ENCODE measurements at places on chromosomes 1 and 21.

GRCh38 chr1:161849518-161849917, 83.4 kb downstream of the ATF6 start:
- DNase-seq: no peak

DNA sequence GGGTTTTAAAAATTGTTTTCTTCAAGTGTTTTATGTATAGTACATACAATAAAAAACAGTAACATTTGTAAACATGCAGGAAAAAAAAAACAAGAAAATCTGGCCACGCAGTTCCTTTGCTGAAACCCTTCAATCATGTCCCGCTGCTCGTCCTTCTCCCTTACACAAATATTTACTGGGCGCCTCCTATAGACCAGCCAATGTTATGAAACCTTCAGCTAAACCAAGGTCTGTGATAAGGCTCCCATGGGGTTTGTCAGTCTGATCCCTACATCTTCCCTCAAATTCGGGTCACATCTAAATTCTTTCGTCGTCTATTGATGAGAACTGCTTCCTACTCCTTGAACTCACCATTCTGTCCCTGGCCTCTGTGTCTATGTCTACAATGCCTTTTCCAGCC, 583.9 kb downstream of the SMYD3 start:
- peak; percentile 2 for DNase-seq

DNA sequence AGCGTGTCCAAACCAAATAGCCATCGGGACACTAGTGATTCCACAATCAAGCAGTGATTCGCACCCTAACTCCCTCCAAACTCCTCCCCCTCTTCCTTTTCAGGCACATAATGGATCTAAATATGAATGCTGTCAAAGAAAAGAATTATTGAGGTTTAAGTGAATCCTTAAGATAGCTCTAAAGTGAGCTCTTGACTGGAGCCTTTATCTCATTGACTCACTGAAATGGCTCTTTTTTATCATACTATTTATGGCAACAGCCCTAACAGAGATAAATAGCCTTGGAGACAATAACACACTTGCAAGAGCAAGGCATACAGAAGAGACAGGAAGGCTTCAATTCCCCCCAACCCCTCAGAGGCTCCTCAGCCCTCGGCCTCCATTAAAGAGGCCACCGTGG, 143.3 kb downstream of the PLXNA2 start:
- no peak for DNase-seq

- no peak for DNase-seq
Observed at GRCh38 chr1:172680733-172681275, 21.9 kb downstream of the FASLG start.

GRCh38 chr1:53654216-53655210, 84.5 kb downstream of the GLIS1 start:
- DNase-seq: no peak

- DNase-seq: no peak
Observed at GRCh38 chr1:227939791-227940771, 7.7 kb downstream of the WNT9A start.

DNA sequence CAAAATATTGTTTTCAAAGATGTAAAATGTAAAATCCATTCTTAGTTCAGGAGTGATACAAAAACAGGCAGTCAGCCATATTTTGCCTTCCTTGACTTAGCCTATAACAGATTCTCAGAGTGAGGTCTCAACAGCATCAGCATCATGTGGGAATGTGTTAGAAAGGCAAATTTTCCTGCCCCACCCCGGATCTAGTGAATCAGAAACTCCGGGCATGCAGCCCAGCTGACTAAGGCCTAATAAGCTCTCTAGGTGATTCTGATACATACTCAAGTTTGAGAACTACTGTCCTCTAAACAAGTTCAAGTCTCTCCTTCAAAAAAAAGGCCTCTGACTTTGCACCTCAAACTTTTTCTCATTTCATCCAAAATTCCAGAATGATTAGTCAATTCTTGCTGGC, 46.9 kb upstream of the PRRC2C start:
- no peak for DNase-seq

DNA sequence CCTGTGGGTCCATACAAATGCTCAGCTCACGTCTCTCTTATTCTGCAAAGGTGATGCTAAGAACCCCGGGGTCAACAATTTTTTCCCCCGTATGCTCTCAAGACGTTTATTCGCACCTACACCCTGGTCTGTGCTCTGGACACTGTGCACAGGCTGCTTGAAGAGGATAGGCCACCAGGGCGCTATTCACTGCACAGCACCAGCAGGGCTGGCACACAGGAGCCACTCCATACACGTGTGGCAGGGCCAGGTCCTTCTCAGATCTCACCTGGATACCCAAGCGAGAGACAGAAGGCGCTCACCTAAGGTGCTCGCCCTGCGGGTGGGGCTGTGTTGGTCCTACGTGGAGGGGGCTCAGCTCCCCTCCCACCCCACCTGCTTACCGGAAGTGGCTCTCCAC, 16.7 kb downstream of the TMEM63A start:
- DNase-seq: no peak

GRCh38 chr1:12343823-12344487, 114.1 kb downstream of the VPS13D start:
- DNase-seq: no peak

GRCh38 chr1:70720109-70720508, 309.0 kb downstream of the CTH start:
- no peak for DNase-seq

GRCh38 chr1:18491168-18491567, 10.4 kb downstream of the KLHDC7A start:
- no peak for DNase-seq

GRCh38 chr1:212514056-212514614, 81.4 kb downstream of the NENF start:
- DNase-seq: peak; percentile 62

DNA sequence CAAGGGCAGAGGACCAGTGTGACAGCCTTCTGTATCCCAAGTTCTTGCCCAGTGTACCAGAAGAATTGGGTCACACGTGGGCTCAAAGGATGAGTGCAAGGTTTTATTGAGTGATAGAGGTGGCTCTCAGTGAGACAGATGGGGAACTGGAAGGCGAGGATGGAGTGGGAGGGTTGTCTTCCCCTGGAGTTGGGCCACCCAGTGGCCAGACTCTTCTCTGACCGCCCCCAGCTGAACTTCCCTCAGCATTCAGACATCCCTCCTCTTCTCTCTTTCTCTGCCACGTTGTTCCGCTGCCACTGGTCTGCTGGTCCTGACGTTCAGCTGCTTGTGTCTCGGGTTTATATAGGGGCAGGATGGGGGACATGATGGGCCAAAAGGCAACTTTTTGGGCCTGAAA, 150.1 kb upstream of the IVNS1ABP start:
- DNase-seq: no peak

DNA sequence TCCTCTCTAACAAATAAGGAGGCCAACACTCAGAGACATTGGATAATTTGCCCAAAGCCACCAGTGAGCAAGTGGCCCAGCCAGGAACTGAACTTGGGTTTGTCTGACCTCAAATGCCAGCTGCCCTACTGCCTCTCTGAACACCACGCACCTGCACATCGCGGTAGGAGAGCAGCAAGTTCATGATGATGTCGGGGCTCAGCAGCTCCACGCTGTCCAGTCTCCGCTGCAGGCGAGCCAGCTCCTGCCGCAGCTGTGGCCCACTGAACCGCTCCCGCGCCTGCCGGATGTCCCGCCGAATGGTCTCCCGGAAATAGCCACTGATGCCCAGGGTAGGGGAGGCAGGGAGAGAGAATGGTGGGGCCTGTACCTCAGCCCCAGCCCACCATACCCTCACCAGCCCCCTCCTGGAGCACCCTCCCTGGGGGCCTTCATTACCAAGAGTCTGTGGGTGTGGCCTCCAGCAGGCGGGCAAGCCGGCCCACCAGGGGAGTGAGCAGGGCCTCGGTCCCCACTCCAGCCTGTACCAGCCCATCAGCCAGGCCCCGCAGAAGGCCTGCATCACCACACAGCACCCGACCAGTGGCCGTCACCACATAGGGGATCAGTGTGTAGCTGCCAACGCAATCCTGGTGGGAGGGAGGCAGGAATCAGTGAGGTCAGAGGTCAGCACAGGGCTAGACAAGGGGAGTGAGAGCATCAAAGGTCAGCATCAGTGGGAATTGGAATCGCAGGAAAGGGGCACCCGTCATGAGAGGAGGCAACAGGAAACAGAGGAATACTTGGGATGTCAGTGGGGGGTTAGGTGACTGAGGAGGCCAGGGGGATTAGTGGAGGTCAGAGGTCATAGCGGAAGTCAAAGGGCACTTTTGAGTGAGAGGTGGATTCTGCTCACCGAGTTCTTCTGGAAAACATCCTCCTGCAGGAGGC, 2.7 kb downstream of the MAP3K6 start:
- DNase-seq: no peak

DNA sequence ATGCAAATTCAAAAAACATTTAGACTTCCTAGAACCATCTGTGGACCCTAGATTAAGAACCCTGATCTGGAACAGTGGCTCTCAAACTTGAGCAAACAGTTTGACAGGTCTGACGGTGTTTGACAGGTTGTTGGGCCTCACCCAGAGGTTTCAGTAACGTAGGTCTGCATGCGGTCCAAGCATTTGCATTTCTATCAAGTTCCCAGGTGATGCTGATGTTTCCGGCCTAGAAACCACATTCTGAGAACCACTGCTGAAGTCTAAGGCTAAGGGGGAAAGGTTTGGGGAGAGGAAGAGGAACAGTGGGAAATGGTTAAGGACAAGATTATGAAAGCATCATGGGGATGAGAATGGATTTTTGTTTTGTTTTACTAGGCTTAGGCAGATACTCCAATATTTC, 48.6 kb downstream of the MDM4 start:
- no peak for DNase-seq

DNA sequence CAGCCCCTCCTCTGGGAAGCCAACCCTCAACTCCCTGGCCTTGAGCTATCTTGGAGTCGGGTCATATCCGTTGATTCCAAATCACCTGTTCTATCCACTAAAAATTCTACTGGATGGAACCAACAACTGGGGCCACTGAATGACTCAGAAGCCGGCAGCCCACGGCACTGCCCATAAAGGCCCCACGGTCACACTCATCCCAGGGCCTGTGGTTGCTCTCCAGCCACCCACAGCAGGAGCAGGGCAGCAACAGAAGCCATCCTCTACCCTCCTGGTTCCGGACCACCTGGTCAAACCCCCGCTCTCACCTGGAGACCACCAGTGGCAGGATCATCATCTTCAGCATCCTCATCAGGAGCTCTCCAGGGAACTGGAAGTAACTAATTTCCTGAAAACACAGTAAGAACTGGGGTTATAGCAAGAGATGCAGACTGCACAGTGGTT, 8.4 kb downstream of the SLC1A7 start:
- no peak for DNase-seq

GRCh38 chr1:76388261-76388660, 313.7 kb downstream of the ST6GALNAC3 start:
- no peak for DNase-seq

GRCh38 chr1:201749059-201749690, 79.8 kb upstream of the IPO9 start:
- no peak for DNase-seq

DNA sequence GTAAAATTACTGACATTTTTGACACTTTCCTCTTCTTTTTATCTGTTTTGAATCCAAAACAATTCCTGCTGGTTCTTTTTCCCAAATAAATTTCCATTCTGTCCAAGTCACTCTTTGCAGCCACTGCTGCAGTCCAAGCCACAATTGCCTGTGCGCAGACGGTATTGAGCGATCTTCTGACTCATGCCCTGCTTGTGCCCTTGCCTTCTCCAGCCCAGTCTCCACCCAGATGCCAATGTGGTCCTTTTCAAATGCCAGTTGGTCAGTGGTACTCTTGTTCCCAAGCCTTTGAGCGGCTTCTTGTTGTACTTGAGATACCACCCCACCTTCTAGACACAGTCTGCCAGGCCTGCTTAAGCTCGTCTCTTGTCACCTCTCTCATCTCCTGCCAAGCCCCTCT, 78.9 kb downstream of the CAMTA1 start:
- DNase-seq: no peak

DNA sequence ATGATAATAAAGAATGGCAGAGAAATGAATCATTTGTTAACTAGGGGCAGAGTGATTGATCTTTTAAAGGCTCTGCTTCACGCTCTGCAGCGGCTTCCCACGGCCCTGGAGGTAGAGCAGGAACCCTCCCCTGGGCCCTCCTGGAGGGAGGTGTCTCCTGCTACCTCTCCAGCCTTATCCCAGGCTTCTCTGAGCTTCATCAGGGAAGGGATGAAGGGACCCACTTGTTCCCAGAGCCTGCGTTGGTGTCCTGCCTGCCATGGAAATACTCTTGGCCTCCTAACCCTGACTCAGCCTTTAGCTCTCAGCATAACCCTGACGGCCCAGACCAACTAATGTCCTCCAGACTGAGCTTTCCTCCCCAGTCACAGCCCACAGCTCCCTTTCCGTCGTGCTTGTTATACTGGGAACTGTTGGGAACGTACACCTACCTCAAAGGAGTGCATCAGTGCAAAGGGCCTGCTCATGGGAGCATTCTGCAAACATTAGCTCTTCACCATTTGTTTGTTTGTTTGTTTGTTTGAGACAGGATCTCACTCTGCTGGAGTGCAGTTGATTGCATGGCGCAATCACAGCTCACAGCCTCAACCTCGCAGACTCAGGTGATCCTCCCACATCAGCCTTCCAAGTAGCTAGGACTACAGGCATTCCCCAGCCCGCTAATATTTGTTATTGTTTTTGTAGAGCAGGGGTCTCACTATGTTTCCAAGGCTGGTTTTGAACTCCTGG, 17.4 kb upstream of the HNRNPU start:
- no peak for DNase-seq

GRCh38 chr1:27058966-27059669, 46.5 kb upstream of the TENT5B start:
- DNase-seq: no peak

DNA sequence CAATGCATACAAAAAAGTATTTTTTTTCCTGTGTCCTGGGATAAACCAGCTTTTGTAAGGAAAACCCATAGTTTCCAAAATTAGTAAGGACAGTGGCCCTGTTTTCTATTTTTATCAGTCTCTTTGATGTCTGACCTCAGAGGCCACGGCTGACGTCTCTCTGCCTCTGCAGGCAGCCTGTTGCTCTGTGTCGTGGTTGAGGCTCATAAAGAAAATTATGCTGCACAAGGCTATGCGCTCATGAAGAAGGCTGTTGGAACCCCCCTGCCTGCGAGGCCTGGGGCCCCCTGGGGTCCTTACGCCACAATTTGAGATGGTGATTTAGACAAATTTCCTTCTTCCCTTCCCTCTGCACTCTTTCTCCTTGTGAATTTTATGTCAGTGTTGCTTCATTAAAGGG, 48.9 kb downstream of the AGPAT3 start:
- DNase-seq: no peak

DNA sequence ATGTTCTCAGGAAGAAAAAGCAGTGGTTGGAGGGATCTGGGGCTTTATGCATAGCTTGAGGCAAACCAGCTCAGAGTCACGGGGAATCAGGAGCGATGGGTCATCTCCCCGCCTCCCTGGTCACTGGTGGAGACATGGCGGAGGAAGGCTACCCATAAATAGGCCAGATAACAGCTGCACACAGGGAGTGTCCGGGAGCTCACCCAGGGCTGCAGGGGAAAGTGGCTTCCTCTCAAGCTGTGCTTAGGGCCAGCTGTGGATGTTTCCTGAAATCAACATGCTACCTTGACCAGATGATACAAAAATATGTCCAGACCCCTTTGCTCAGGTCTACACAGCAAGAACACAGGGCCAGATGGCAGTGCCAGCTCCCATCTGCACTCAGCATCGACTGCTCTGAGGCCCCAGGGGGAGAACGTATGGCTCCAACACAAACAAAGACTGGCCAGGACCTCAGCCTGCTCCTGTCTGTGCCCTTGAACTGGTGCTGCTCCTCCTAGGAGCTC, 27.1 kb upstream of the RERE start:
- DNase-seq: no peak

GRCh38 chr21:34191876-34192275, 118.5 kb downstream of the MRPS6 start:
- DNase-seq: no peak
